Fibroblast of skin of left biceps (primary cell): ENCODE measurements at places on chromosomes 6 and 20.

DNA sequence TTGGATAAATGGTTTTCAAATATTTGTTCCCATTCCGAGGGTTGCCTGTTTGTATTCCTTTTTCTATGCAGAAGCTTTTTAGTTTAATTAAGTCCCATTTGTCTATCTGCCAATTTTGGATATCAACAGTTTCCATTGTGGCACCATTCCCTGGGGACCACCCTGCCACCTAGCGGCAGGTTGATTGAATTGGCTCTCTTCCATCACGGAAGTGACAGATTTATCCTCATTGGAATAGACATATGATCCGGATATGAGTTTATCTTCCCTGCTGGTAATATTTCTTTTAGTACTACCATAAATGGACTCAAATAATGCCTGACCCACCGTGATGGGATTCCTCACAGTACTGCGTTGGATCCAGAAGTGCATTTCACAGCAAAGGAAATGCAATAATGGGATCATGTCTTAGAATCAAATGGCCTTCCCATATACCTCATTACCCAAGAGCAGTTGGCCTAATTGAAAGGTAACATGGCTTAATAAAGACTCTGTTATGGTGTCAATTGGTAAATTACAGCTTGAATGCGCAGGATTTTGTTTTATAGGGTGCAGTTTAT, 327.0 kb downstream of the BMP2 start:
- DNase-seq = no peak

- no peak for DNase-seq
Measured at GRCh38 chr20:61745397-61746146, 320.1 kb downstream of the TAF4 start.

GRCh38 chr6:14084388-14084787, 33.2 kb upstream of the CD83 start:
- no peak for DNase-seq

DNA sequence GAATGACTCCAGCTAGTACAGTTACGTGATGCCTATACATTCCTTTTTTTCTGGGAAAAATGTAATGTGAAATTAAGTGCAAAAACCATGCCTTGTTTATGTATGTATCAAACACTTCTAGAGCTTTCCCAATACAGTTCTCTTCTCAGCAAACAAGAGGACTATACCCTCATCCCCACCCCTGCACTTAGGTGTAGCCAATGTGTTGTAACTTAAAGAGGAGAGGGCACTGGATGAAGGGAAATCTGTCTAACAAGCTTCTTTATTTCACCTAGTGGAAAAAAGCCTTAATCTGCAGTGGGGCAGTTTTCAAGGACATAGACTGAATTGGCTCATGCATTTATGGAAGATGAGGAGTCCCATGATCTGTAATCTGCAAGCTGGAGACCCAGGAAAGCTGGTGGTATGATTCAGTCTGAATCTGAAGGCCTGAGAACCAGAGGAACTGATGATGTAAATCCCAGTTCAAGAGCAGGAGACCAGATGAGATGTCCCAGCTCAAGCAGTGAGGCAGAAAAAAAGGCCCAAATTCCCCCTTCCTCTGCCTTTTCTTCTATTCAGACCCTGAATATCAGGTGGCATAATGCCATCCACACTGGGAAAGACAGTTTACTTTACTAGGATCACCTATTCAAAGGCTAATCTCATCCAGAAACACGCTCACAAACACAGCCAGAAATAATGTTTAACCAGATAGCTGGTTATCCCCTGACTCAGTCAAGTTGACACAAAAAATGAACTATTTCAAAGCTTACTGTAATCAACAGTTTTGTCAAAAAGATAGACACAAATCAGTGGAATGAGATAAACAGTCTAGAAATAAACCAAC, 25.8 kb upstream of the SLC17A3 start:
- no peak for DNase-seq

- DNase-seq = no peak
Measured at GRCh38 chr6:34529665-34530327, 26.3 kb downstream of the SPDEF start.

DNA sequence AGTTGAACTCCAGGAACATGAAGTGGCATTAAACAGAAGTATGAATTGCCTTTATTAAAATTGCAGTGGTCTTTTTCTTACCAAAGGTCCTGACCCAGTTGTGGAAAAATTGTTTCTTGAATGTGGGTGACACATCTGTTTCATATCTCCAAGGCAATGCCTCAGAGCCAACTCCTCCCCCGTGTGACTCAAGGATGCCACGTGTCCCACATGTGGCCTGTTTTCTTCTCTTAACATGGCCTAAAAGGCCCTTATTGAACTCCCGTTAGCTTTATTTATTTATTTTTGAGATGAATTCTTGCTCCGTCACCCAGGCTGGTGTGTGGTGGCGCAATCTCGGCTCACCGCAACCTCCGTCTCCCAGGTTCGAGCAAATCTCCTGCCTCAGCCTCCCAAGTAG, 128.4 kb upstream of the ESR1 start:
- no peak for DNase-seq

GRCh38 chr6:17883665-17884497, 103.6 kb downstream of the KIF13A start:
- DNase-seq = no peak

DNA sequence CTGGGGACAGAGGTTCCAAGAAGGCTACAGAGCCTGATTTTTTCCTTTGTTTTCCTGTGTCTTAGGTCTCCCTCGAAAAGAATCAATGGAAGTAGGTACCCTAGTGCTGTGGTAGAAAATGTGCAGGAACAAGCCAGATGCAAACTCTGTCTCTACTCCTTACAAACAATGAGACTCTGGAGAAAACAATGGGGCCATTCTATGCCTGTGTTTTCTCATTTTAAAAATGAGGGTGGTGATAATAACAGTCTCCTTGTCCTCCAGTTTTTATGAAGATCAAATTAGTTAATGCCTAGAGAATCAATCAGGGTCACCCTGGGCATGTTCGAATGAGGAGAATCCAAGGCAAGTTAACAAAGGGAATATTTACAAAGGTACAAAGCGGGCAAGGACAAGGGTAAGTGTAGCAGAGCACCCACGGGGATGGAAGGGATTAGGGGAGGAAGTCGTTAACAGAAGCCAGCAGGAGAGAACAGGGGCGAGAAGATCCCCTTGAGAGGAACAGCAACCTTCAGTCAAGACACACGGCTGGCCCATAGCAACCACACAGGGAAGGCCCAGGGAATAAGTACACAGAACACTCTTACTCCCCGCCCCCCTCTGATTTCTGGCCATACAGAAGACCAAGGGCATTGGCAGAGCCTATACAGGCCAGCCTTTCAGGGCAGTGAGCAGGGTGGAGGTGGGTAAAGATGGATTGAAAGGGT, 342.8 kb downstream of the PTPRT start:
- DNase-seq = no peak

DNA sequence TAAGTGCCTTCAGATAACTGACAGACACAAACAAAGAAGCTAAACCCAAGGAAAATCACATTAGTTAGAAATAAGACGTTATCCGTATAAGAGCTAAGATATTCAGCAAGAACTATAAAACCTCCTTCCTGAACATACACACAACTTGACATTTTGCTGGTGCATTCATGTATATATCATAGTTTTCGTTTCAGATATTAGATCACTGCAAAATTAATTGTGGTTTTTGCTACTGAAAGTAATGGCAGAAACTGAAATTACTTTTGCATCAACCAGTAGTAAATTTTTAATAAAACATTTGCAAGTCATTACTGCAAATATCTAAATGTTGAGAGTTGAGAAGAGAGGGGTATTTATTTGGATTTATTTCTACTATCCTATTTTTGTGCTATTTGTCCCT, 26.1 kb upstream of the KCNQ5 start:
- DNase-seq = no peak

GRCh38 chr6:73823832-73824231, 127.8 kb downstream of the CD109 start:
- DNase-seq = no peak

DNA sequence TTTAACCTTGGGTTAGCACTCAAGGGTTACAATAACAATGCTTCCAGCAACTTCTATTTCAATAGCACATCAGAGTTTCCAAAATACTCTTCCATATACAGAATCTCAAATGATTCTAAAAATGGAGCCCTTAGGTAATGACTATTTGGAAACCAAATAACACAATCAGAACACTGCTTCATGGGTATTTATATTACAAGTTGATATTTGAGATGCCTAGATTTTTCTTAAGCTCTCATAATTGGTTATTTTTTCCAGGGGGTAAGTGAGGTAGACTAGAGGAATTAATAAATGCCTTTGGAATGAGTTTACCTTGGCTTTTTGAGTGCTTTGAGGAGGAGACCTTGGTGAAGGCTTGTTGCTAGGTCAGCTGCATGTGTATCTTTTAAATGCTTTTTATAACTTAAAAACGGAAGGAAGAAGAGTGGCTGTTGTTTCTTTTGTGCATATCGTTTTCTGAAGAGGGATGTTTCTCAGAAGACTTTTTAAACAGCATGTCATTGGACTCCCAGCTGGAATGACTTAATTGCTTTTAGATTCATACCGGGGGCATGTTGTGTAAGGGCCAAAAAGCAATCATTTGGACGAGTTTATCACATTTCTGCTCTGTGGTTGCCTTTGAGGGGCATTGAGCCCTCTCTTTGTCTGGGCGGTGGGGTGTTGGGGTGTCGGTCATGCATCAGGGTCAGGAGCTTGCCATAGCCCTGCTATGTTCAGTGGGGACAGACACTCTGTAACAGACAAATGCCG, 186.0 kb downstream of the DTNBP1 start:
- DNase-seq = no peak

- no peak for DNase-seq
Measured at GRCh38 chr20:40189621-40190020, 499.4 kb downstream of the MAFB start.

DNA sequence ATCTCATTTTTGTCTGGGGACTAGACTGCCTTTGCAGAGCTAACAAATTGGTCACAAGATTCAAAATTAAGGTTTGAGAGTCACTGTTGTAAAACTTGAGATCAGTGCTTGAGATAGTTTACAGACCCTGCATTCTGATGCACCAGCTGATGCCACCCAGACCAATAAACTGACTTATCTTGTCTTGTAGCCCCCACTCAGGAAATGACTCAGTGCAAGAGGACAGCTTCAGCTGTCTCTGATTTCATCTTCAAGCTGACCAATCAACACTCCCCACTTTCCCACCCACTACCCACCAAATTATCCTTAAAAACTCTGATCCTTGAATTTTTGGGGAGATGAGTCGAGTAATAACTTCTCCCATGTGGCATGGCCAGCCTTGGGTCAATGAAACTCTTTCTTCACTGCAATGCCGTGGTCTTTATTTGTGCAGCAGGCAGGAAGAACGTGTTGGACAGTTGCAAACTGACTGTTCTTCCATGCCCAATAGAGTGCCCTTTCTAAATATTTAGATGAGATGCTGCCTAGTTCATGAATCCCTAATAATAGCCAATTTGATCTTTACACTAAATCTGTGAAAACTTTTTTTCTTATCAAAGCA, 48.3 kb upstream of the PROKR2 start:
- no peak for DNase-seq

GRCh38 chr6:140101367-140101766, 726.9 kb upstream of the CITED2 start:
- no peak for DNase-seq

- no peak for DNase-seq
Measured at GRCh38 chr6:170034294-170034693, 256.6 kb downstream of the DLL1 start.

DNA sequence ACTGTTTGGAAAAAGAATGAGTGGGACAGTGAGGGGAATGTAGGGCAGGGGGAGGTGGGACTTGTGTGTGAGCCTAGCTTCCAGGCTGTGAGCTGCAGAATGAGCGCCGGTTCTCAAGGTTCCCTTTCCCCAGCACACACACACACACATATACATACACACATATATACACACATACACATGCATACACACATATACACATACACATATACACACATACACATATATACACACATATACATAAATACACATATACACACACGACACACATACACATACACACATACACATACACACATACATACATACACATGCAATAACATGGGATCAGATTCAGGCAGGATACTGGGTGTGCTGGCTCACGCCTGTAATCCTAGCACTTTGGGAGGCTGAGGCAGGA, 66.5 kb downstream of the CNBD2 start:
- DNase-seq = no peak
